ENCODE measurements at places on chromosomes 1 and 21.

DNA sequence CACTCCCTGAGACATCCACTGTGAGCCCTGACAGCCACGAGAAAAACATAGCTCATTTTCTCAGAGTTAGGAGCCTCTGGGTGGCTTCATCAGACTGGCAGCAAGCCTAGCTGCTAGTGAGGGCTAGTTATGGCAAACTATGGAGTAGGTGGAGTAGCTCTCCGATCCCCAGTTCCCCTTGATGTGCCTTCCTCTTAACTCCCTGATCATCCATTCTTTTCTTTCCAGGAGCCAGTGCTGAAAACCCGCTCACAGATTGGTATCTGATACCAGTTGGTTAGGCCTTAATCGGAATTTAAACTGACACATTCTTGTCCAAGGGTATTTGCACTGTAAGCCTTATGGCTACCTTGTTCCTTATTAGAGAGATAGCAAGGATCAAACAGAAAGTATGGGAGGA lies 31.4 kb upstream of the PAXBP1 start:
- DNase-seq = no peak

DNA sequence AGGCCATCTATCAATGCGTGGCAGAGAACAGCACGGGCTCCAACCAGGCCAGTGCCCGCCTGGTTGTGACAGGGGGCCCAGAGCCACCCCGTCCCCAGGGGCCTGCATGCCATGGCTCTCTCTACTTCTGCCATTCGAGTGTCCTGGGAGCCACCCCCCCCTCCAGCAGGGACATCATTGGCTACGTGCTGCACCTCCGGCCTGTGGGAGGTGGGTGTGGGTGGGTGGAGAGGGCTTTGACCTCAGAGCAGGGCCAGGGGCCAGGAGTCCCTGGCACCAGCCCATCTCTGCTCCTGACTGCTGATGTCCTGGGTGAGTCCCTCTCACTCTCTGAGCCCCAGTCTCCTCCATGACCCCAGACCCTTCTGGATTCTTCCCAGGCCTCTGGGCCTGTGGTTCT lies 25.3 kb downstream of the SLC27A3 start:
- no peak for DNase-seq

DNA sequence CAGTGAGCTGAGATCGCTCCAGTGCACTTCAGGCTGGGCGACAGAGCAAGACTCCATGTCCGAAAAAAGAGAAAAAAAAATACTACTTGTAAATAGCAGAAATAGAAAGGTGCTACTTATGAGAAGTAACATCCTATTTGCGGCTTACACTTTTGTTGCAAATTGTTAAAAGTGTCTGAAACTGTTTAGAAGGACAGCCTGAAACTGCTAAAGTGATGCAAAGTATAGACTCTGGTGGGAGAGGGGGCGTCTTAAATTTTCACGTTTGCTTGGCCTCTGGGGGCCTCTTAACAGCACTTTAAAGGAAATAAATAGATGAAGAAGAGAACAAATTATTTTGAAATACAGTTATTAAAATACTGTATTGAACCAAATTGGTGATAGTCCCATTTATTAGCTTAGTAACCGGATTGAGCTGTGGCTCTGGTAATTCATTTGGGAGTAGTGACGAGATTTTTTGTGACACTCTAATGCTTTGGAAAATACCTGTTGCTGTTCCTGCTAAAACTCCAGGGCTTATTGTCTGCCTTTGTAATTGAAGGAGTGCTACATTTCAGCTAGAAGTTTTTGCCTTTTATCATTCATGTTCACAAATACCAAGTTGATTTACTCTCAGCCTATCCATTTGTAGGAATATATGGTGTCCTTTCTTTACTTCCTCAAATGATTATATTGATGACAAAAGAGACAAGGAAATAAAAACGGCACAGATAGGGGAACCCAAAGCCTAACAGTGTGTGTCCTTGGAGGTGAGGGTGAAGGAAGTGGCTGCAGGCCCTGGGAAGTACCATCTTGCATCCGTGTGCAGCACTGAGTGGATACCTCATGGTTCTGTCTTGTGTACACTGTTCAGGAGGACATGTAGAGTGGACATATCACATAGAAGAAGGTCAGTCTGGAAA lies 6.2 kb downstream of the PKNOX1 start:
- no peak for DNase-seq

DNA sequence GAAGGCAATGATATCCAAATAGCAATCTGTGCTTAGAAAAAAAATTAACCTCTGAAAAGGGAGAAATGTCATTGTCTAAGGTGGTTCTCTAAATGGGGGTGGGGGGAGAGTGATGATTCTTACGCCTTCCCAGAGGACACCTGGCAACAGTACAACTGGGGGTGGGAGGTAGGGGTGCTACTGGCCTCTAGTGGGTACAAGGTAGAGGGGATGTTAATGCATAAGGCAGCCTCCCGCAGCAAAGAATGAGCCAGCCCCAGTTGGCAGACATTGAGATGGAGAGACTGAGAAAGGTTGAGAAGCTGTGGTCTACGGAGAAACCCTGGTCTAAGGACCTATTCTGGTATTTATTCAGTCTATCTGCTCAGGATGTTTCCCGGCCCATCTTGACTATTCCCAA lies 472.2 kb upstream of the RUNX1 start:
- no peak for DNase-seq

DNA sequence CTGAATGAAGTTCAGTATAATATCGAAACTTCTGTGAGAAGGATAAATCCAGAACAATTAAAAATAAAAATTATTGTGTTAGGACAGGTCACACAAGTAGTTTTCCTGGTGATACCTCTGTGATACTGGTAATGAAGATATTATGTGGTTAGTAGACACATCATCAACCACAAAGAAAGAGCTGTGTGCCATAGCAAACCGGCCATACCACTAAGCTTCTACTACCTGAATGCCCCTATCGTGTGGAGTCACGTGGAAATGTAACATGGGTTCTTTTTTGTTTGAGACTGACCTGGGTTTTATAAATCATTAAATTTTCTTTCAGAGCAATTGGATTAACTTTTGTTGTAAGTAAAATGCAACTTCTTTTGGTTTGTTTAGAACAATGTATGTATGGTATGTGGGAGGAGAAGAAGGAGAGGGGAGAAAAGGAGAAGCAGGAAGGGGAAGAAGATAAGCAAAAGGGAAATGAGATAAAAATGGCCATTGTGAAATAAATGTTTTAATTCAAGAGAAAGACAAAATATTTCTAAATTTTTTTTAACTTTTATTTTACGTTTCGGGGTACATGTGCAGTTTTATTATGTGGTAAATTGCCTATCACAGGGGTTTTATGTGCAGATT lies 58.2 kb upstream of the LRRC8B start:
- no peak for DNase-seq

DNA sequence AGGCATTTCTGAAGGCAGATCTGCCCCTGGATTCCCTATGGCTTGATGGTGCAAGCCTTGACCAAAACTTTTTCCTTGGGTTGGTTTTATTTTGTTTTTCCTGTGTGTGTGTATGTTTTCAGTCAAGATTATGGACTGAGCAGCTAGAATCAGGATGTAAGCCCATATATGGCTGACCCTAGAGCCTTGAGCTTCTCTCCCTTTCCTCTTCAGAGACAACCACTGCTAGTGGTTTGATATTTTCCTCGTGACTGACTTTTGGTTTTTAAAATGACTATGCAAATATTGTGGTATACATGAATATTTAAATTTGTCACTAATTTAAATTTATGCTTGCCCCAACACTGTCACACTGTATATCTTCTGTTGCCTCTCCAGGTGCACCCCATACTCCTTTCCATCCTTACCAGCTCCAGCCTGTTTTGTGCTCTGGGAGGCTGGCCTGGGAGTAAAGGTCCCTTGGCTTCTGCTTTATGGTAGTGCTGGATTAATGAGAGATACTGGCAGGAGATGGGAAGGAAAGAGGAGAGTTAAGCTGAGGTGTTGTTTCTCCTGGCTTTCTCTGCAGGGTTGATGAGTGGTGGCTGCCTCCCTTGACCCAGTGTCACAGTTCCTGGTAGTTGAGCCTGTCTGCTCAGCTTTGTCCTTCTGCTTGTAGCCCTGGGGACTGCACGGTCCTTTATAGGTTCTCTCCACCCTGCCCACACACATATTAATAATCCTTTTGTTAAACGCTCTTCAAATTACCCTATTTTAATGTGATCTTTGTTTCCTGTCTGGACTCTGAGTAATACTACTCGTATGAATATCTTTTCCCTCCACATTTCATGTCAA lies 44.4 kb downstream of the RWDD3 start:
- no peak for DNase-seq

DNA sequence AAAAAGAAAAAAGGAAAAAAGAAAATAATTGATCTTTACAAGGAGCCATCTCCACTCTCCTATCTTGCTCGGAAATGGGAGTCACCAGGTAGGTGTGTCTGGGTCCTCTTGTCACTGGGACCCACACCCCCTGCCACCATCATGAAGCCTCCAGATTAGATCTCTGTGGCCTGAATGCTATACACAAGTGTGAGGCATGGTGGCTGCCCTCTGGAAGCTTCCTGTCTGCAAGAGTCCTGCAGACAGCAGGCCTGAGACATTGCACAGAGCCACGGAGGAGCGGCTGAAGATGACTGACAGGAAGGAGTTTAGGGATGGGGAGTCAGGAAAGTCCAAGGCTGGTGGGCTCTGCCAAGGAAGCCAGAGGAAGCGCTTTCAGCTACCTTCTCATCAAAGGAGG lies 16.2 kb downstream of the CDK18 start:
- DNase-seq = no peak

DNA sequence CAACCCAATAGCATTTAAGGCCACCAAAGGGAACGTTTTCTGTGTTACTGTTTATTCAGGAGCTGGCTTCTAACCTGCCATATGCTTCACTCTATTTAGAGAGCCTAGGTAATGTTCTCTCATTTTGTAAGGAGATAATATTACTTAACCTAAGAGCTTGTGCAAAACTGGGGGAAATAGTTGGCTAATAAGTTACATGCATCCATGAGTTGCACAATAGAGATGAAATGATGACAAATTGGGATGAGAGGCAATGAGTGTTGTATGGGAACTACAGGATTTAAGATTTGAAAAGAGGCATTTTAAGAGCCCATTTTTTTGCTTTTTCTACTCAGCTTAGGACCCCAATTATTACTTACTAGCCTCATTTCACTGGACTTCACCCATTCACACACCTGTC lies 151.0 kb downstream of the ST6GALNAC3 start:
- no peak for DNase-seq

DNA sequence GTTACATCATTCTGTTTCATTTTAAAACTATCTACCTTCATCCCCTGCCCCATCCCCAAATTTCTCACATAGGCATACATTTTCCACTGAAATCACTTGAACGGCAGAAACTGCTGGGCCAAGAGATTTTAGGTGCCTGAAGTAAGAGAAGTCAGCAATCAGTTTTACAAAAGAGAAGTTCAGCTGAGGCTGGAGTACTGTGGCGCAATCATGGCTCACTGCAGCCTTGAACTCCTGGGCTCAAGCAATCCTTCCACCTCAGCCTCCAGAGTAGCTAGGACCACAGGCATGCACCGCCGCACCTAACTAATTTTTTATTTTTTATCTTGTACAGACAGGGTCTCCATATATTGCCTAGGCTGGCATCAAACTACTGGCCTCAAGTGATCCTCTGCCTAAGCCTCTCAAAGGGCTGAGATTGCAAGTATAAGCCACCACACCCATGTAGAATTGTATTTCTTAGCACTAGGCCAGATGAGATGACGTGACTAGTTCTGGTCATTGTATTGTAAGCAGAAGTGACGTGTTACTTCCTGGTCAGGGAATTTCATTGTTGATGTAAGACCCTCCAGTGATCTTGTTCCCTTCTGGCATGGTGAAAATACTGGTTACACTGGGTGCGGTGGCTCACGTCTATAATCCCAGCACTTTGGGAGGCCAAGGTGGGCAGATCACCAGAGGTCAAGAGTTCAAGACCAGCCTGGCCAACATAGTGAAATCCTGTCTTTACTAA lies 7.1 kb downstream of the BECN2 start:
- no peak for DNase-seq

DNA sequence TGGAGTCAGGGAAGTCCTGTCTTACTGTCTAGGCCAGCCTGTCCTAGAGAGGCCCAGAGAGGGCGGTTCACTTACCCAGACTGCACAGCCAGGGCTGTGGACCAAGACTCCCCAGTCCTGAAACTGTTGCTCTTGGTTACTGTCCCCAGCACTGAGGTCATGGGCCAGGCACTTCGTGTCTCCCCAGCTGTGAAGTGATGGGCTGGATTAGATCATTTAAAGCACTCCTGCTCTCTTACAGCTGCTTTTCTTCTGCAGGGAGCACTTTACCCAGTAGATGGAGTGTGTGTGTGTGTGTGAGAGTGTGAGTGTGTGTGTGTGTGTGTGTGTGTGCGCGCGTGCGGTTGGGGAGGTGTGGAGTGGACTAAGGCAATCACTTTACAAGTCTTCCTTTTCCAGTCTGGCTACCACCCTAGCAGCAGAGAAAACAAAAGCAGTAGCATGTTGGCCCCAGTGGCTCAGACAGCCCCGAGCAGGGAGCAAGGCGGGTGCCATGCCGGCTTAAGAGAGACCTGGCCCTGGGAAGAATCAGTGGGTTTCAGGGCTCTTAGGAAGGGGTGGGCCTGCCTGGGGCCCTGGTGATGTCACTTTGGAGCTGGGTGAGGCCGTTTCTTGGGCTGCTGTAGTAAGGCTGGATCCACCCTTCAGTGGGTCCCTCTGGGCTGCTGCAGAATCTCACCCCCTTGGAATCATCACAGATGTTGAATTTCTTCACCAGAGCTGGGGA lies 2.4 kb downstream of the SPSB1 start:
- peak; percentile 43 for DNase-seq

GRCh38 chr1:172790245-172790644 lies 131.3 kb downstream of the FASLG start:
- no peak for DNase-seq

DNA sequence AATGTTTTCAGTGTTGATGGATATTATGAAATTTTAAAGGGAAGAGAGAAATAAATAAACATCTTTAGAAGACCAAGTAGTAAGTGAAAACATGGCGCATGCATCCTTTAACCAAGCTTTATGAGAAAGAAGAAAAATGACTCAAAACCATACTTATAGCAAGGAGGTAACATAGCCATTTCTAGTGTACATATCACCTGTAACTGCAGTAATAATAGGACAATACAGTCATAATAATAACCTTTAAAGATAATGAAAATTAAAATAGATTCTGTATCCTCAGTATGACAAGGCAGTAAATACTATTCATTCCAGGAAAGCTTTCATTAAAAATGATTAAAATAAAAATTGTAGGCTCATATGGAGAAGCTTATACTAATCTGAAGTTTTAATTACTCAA lies 141.2 kb downstream of the COL24A1 start:
- DNase-seq = no peak

- peak; percentile 48 for DNase-seq
Measured at GRCh38 chr1:203860396-203861025, 888 bp upstream of the SNRPE start.

GRCh38 chr21:46091118-46091517 lies 6.8 kb upstream of the COL6A2 start:
- no peak for DNase-seq

GRCh38 chr1:37161171-37161570 lies 126.9 kb upstream of the GRIK3 start:
- no peak for DNase-seq

GRCh38 chr1:224493269-224493668 lies 58.7 kb upstream of the WDR26 start:
- DNase-seq = no peak

Data from HAP-1 (cell line).